ENCODE measurements at places on chromosomes 2 and 18.

- no peak for DNase-seq
Observed at GRCh38 chr2:8067784-8068336, 614.0 kb upstream of the ID2 start.

DNA sequence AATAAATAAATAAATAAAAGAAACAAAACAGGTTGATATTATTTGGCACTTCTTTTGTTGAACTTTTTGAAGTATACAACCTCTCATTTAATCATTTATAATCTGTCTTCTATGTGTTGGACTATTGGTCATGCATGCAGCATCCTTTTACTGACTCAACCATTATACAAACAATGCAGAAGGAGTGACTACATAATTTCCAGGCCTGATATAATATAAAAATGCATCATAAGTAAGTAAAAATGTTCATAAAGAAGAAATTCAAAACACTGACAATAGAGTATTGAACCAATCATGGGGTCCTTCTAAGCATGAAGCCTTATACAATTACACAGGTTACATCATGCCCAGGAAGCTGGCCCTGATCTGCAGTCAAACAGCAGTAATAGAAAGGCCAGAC is 141.5 kb upstream of the FN1 start:
- no peak for DNase-seq

- no peak for DNase-seq
Observed at GRCh38 chr2:135151615-135152014, 99.5 kb downstream of the RAB3GAP1 start.

GRCh38 chr2:12176623-12177454 is 430.4 kb downstream of the LPIN1 start:
- DNase-seq: no peak

- no peak for DNase-seq
Observed at GRCh38 chr2:124610141-124610540, 585.1 kb downstream of the CNTNAP5 start.

GRCh38 chr2:191845876-191846514 is 893 bp downstream of the CAVIN2 start:
- DNase-seq: no peak

GRCh38 chr2:182868054-182868796 is 1.8 kb upstream of the FRZB start:
- no peak for DNase-seq

DNA sequence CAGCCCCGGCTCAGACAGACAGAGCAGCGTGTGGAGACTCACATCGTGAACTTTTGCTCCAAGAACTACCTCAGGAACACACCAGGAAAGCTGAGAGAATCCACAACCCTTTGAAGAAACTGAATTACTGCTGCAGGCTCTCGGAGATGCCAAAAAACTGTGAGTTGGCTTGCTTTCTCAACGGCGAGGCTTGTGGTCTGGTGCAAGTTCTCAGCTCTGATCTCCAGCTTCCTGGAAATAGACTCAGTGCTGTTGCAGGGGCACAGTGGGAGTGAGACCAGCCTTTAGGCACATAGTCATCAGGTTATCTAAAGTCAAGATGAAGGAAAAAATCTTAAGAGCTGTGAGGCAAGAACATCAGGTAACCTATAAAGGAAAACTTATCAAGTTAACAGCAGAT is 273.7 kb upstream of the LRATD1 start:
- no peak for DNase-seq

DNA sequence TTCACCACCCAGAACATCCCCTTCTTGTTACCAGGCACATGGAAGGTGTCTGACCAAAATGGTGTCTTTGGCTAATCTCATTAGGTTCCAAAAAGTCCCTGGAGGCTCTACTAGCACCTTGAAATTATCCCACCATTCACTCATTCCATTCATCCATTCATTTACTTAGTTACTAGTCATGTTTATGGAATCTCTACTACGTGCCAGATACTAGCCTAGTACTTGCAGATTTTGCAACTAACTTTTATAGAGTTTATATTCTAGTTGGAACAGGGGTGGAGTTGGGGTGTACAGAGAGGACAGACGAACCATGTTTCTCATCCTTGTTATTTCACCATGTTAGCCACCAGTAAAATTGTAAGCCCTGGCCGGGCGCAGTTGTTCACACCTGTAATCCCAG is 4.0 kb upstream of the NOP58 start:
- no peak for DNase-seq

- DNase-seq: no peak
Observed at GRCh38 chr2:123670286-123670685, 354.8 kb upstream of the CNTNAP5 start.

DNA sequence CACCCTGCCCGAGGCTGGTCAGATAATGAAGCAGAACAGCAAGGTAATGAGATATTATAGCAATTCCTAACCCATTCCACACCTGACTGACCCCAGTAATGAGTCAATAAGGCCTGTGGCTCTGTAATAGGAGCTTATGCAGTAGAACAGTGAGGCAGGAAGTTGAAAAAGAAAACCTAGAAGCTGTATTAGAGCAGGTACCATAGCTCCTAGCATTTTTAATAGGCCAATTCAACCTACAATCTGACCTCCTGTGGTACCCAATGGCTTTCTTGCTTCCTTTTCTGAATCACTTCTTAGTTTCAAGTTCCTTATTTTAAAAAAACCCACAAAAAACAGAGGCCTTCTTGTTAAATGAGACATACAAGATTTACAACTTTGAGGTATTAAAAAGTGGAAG is 43.6 kb upstream of the MAP2 start:
- DNase-seq: no peak

- no peak for DNase-seq
Observed at GRCh38 chr2:21198637-21199036, 74.9 kb downstream of the TDRD15 start.

Data from activated naive CD4-positive, alpha-beta T cell treated with anti-CD3 and anti-CD28 coated beads, Interleukin-2, amount 50 U/mL, for 16 hours (primary cell).